ENCODE measurements at places on chromosomes 7 and 10.

- DNase-seq: no peak
These were observed 331.6 kb upstream of the ZNF32 start for GRCh38 chr10:43980313-43980712.

GRCh38 chr7:80444811-80445210 is 67.1 kb downstream of the GNAT3 start:
- DNase-seq: no peak

- DNase-seq: peak; percentile 18
These were observed 589 bp upstream of the RAPGEF5 start for GRCh38 chr7:22357311-22358175.

DNA sequence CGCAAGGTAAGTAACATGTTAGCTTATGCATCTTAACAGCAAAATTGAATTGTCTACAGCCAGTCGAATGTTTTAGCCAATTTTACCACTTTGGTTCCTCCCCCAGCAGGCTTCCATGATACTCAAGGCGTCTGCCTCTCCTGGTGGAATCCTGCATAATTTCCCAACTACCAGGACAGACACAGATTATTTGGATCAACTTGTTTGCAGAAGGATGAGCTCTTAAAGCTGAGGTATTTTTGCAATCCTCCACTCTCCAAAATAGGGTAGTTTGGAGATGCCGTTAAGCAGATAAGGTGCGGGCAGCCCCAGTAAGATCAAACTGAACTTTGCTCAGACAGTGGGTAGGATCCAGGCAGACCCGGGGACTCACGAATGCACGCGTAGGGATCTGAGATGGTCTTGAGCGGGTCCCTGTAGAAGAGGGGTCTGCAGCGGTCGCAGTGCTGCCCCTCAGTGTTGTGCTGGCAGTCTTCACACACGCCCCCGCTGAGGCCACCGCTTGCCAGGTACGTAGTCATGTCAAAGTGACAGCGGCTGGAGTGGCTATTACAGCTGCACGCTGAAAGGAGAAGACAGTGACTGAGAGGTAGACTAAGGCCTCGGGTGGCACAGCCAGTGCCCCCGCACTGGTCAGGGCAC is 27.4 kb downstream of the LAMB4 start:
- no peak for DNase-seq

DNA sequence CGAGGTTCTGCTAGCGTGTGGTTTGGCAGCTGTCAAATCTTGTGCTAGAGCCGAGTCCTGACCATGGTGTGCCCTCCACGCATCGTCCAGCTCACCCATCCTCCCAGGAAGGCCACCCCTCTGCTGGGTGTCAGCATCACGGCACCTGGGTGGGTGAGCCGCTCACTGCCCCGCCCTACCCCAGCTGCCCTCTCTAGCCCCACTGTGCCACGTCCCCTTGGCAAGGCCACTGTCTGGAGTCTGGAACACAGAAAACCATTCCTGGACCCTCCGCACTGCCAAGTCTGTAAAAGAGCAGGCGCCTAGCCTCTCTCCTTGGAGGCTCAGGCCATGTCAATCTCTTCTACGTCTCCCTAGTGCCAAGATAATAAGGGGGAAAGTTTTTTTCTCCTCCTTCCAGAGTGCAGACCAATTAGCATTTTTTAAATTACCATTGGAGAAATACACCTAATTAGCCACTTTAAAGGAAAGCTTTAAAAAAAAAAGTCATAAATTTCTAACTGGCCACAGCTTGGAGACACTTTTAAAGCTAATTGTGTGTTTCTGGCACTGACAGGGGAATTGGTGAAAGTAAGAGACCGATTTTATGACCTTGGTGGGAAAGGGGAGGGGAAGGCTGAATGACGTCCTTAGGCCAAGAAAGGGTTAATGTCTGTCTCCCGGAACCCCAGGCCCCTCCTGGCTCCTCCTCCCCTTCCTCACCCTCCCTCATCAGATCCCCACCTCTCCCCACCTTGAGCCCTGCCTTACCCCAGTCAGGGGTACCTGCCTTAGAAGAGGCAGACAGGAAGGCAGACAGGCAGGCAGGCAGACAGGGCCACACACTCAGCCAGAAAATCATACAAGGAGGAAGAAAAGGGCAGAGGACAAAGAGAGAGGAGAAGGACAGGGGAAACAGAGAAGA is 151.2 kb downstream of the PLXNA4 start:
- no peak for DNase-seq

GRCh38 chr7:69418869-69419670 is 179.2 kb upstream of the AUTS2 start:
- DNase-seq: no peak

GRCh38 chr7:34208878-34209621 is 303.7 kb downstream of the BMPER start:
- DNase-seq: no peak

DNA sequence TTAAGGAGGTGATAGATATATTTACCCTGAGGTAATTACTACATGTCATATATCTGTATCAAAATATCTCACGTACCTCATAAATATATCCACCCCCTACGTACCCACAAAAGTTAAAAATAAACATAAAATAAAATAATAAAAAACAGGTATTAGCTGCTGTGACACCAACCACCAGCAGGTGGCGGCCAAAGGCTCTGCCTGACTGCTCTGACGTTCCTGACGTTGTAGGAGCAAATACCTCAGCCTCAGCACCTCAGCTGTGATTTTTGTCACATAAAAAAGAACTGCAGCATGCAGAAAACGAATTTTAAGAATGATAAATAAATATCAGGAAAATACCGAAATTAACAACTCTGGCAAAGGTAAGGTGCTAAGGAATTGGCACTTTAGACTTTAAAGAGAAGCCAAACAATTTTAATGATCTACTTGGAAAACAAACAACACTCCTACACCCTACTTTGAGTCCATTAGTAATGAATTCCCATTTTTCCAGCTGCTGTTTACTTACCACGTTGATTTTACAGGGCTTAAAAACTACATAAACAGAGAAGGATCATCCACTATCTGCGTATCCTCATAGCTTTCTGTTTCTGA is 125.4 kb upstream of the TARP start:
- DNase-seq: peak; percentile 47

- no peak for DNase-seq
These were observed 16.2 kb downstream of the LDB3 start for GRCh38 chr10:86684331-86685097.

GRCh38 chr10:82331716-82332115 is 456.7 kb downstream of the NRG3 start:
- DNase-seq: no peak

DNA sequence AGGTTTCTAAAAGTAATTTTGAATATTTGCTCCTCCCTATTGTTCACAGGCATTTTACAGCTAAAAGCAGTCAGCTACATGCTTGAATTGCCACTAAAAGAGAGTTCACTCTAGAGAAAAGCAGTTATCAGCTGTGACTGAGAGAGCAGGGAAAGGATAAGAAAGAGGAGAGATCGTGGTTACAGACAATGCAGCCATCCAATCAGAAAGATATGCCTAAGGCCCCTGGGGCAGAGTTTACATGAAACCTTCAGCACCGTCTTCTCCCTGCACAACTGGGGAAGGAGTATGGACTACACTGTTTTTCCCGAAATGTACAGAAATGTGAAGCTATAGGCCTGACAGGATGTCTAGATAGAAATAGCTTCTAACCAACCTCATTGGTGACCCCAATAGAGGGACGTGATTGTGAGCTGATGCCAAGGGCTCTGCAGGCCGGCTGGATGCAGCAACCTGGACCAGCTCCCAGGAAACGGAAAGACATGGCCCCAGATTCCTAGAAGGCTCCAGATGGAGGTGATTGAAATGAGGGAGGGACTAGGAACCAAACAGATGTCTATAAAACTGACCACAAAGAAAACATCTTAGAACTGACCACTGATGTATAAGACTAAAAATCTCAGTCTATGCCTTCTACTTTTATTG is 3.2 kb upstream of the VSTM4 start:
- no peak for DNase-seq

DNA sequence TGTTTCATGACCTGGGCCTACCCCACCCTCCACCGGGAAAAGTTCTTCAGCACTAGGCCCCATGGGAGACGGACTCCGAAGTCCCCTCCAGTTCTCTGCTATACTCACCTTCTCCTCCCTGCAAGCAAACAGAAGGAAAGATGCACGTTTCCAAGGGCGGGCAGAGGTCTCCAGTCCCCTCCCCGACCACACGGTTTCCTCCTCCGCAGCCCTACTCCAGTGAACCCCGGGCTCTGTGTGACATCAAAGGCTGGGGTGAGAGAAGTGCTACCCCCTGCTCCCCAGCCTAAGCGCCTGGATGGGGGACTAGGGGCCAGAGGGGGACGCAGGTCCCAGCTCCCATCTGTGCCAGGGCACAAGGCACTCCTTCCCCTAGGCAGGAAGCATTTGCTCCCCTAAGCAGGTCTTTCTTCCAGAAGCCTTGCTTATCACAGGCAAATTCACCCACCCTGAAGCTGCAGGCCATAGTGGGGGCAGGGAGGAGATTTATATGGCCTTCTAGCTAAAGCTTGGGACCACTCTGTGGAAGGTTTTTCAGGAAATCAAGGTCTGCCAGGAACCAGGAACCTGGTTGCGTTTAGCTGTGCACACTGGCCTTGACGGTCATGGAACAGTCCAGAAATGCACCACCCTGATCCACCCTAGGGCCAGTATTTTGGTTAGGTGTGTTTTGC is 52.8 kb downstream of the ASB13 start:
- no peak for DNase-seq

DNA sequence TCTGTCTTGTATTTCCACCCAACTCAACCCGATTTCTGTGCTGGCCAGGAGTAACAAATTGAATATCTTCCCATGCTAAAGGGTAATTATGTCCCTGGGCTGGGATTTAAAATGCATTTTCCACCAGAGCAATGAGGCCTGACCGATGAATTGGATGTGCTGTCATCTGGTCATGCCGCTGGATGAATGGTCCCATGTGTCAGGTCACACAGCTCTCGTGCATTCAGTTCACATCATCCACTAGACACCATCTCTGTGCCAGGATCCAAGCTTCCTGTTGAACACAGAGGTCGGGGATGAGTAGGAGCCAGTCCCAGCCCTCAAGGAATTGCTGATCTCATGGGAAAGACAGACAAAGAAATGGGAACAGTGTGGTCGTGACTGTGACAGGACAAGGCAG is 200.8 kb downstream of the ADRA2A start:
- no peak for DNase-seq

DNA sequence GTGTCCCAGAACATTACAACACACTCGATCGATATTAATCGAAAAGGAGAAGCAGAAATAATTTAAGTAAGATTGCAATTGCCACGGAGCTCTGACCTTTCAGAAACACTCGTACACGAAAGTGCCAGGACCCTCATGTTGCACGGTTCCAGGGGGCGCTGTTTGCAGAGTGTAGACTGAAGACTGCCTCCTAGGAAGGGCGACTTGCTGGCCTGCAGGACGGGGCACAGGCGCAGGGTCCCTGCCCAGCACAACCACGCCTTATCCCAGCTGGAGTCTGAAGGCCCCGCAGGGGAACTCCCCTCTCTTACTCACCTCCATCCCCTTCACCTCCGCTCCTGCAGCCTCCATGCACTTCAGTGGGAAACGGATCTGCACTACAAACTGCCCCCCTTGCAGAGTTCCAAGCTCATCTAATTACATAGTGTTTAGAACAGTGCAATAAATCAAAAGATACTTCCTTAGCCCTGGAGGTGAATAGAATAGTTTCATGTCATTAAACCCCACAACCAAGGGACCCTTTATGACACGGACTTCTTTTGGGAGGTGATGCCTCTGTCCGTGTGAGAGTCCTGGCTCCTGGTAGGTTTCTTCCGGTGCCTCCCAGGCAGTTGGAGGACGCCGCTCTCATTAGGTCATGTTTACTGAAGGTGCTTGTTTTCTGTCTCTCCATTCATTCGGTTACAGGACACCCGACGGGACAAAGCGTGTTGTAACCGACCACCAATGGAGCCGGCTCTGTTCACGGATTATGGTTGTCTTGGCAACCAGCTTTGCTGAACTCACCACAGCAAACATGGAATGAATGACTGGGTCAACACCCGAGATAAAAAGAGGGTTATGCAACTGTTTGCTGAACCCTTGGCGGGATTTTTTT is 262.2 kb downstream of the BAMBI start:
- peak; percentile 72 for DNase-seq

DNA sequence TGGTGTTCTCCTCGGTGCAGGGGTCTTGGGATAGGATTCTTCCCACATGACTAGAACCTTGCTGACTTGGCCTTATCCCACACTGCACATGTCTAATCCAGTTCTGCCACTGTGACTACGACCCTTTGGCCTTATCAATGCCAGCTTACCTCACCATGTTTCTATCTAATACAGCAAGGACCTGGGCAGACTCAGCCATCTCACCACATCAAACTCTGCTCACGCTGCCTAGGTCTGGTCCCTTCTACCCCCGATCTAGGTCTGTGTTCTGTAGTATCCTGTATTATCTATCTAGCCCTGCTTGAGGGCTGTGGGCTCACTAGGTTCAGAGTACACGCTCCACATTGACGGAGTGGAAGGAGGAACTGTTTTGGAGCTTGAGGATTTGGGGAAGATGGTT is 282.4 kb downstream of the HPSE2 start:
- no peak for DNase-seq

- peak; percentile 45 for DNase-seq
These were observed 4.2 kb downstream of the NRBF2 start for GRCh38 chr10:63137306-63137705.

DNA sequence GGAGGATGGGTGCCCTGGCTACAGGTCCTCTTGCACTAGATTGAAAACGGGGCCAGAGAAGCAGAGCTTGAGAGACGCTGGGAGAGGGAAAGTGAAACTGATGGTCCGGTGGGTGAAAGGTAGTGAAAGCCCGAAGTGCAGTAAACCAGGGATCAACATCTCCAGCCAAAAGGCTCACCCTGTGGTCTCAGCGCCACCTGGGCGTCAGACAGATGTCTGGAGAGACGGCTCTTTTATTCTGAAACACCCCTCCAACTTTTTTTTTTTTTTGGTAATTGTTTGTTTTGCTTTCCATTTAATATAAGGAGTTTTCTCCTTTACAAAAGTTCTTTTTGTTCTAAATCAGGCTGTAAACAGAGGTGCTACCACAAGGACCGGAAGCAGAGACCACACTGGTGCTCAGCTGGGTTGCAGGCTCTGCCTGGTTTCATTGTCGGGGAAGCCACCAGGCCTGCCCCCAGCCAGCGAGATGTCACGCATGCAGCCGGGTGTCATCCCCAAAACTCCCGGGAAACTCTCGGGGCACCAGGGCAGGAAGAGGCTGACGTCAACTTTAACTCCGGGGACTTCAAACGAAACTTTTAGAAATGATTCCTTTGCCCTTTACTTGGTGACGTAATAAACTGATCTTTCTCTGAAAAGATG is 11.2 kb downstream of the IL2RA start:
- peak; percentile 28 for DNase-seq

- peak; percentile 90 for DNase-seq
These were observed 1055.1 kb downstream of the NXPH1 start for GRCh38 chr7:9488555-9488954.

GRCh38 chr10:128525936-128526335 is 399.7 kb upstream of the MKI67 start:
- DNase-seq: no peak

GRCh38 chr7:16562456-16563220 is 36.0 kb downstream of the LRRC72 start:
- DNase-seq: no peak

GRCh38 chr10:69503896-69504265 is 52.6 kb downstream of the TSPAN15 start:
- DNase-seq: no peak

- peak; percentile 97 for DNase-seq
These were observed 83.3 kb upstream of the MKLN1 start for GRCh38 chr7:131244259-131244852.
